ENCODE measurements at places on chromosomes 3 and 15.

DNA sequence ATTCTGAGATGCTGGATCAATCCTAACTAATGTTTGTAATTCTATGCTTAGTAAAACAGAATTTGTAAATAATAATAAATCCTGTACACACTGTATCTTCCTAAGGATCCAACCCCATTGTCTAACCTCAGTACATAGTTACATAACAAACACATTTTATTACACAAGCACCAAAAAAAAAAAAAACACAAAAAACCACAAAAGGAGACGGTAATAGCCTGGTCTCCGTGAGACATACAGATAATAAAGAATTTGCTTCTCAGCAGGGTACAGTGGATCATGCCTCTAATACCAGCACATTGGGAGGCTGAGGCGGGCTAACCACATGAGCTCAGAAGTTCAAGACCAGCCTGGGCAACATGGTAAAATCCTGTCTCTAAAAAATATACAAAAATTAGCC is 558.7 kb downstream of the MAGI1 start:
- no peak for DNase-seq

DNA sequence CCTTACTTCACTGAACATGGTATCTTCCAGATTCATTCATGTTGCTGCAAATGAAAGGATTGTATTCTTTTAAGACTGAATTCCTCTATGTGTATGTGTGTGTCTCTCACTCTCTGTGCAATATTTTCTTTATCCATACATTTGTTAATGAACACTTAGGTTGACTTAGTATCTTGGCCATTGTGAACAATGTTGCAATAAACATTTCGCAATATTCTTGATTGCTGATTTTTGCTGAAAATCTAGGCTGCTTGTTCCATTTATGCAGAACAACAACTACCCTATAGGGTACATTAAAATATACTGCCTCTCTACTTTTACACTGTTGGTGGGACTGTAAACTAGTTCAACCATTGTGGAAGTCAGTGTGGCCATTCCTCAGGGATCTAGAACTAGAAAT is 732.4 kb downstream of the CADM2 start:
- no peak for DNase-seq

- DNase-seq: no peak
Measured at GRCh38 chr3:117752984-117753717, 1043.6 kb downstream of the TUSC7 start.

- DNase-seq: no peak
Measured at GRCh38 chr3:185335799-185336198, 27.1 kb upstream of the MAP3K13 start.

DNA sequence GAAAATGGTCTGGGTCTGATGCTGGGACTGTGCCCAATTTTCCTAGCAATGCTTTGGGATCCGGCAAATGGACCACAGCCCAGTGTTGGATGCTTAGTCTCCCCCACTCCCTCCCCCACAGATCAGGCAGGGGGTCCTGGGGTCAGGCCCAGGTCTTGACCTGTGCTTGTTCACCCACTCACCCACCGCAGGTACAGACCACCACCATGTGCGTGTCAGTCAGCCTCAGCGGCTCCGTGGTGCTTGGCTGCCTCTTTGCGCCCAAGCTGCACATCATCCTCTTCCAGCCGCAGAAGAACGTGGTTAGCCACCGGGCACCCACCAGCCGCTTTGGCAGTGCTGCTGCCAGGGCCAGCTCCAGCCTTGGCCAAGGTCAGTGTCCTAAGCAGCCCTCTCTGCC is 10.6 kb downstream of the GRM2 start:
- no peak for DNase-seq

DNA sequence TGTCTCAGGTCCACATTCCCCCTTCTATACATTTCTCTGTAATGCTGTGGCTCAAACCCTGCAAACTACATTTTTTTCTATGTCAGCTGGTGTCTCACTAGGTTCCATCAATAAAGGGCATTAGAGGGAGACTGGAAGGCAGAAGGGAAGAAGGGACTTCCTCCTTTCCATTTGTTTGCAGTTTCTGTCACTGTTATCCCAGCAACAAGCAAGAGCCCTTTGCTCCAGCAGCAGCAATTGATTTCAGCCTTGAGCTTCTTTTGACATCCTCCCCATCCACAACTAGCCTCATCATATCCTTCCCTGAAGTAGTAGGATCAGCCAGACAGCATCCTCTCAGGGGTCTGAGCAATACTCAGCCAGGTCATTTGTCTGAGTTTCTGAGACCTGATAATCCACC is 5.3 kb upstream of the NCK1 start:
- no peak for DNase-seq

GRCh38 chr3:186515125-186515524 is 29.1 kb downstream of the CRYGS start:
- no peak for DNase-seq

DNA sequence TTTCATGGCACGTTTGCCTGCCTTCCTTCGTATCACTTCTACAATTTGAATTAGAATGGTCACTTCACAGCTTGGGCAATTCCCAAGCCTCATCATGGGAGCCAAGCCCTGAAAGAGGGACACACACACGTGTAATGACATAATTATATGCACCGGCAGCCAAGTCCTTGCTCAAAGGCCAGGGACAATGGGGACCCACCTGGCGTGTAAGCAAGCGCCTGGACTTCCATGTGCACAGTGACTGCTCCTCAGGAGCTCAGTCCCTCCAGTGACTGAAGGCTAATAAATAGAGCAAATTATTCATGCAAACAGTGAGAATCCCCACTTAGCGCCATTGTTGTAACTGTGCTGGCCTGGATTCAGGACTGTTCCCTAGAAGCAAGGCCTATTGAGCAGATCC is 115.1 kb downstream of the DNAJB8 start:
- DNase-seq: no peak

DNA sequence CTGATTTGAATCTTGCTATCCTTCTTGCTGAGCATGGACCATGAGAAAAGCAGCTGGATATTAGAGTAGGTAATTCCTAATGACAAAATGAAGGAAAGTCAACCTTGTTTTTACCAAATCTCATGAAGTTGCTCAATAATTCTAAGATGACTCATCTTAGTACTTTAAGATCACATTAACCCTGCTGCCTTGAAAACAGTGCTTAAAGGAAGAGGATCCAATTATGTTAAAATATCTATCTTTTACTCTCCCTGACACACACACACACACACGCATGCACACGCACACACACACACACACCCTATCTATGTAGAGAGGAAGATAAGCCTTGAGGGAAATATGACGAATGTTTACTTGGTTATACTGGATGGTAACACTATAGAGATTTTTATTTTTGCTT is 16.0 kb upstream of the MYO1E start:
- DNase-seq: no peak

- no peak for DNase-seq
Measured at GRCh38 chr15:40155270-40155910, 5.5 kb upstream of the BUB1B start.

DNA sequence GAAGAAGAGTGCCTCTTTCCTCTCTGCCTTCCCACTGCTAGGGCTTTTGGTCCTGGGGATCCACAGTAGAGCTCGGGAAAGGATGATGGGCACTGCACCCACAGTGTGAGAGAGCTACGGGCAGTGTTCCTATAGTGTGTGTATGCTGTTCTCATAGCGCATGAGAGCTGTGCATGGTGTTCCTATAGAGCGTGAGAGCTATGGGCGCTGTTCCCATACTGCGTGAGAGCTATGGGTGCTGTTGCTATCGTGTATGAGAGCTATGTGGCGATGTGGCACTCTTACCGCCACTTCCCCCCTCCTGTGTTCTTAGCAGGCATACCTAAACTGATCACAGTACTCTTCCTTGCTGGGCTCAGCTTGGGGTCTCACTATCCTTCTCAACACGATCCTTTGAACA is 213.5 kb downstream of the EDEM1 start:
- DNase-seq: no peak

GRCh38 chr15:59315914-59316451 is 56.7 kb downstream of the MYO1E start:
- no peak for DNase-seq

- DNase-seq: no peak
Measured at GRCh38 chr3:45496555-45496954, 98.0 kb upstream of the LIMD1 start.

DNA sequence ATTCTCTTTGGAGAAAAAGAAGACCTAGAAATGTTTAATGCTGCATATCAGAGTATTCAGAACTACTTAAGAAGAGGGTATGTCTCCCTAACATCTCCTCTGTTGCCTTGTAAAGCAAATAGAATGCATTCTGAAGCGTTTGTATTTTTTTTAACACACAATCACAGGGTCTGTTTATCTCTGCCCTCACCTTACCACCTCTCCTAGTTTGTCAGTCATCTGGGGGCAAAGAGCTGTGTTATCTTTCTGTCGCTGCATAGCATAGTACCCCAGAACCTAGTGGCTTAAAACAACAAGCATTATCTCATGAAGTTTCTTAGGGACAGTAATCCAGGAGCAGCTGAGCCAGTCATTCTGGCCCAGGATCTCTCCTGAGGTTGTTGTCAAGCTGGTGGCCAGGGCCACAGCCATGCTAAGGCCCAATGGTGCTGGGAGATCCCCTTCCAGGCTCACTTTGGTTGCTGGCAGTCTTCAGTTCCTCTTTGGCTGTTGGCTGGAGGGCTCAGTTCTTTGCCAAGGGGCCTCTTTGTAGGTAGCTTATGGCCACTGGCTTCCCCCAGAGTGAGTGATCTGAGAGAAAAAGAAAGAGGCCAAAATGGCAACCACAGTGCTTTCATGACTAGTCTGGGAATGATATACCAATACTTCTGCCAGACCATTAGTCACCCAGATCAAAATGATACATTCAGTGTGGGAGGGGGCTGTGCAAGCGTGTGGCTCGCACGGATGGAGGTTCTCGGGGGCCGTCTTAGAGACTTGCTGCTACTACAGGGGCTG is 17.8 kb downstream of the EDEM1 start:
- no peak for DNase-seq

GRCh38 chr3:57154470-57155309 is 10.5 kb downstream of the IL17RD start:
- no peak for DNase-seq

GRCh38 chr3:186235554-186235953 is 126.5 kb downstream of the DGKG start:
- DNase-seq: no peak

GRCh38 chr3:38121451-38121831 is 15.5 kb downstream of the ACAA1 start:
- DNase-seq: no peak

- DNase-seq: no peak
Measured at GRCh38 chr15:62841891-62842559, 200.5 kb upstream of the TPM1 start.

DNA sequence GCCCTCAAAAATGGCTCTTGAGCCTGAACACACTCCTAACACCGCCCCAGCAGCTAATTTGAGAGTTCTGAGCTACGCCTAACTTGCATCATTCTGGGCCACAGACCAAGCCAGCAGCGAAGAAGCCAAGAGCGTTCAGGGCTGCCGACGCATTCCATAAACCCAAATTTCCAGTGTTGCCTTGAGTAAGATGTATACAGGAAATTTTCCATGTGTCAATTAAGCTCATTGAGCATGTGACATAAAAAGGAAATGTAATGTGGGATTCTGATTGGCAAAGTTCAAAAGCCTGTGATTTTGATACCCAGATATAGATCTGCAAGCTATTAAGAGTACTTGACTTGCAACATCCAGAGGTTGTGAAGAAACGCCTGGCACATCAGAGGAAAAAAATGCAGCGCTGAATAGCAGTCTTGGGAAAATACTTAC is 148.6 kb upstream of the NR2F2 start:
- no peak for DNase-seq

Measured in right renal pelvis (tissue), 4 donors.